Suppressor macrophage treated with lipopolysaccharide for 4 hours (primary cell): ENCODE measurements at places on chromosomes 7 and 10.

DNA sequence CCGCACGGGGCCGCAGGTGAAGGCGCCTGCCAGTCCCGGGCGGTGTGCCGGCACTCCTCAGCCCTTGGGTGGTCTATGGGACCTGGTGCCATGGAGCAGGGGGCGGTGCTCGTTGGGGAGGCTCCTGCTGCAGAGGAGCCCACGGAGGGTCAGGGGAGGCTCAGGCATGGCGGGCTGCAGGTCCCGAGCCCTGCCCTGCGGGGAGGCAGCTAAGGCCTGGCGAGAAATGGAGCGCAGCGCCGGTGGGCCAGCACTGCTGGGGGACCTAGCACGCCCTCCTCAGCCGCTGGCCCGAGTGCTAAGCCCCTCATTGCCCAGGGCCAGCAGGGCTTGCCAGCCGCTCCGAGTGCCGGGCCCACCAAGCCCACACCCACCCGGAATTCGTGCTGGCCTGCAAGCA lies 18.9 kb downstream of the AKR1E2 start:
- DNase-seq = no peak

DNA sequence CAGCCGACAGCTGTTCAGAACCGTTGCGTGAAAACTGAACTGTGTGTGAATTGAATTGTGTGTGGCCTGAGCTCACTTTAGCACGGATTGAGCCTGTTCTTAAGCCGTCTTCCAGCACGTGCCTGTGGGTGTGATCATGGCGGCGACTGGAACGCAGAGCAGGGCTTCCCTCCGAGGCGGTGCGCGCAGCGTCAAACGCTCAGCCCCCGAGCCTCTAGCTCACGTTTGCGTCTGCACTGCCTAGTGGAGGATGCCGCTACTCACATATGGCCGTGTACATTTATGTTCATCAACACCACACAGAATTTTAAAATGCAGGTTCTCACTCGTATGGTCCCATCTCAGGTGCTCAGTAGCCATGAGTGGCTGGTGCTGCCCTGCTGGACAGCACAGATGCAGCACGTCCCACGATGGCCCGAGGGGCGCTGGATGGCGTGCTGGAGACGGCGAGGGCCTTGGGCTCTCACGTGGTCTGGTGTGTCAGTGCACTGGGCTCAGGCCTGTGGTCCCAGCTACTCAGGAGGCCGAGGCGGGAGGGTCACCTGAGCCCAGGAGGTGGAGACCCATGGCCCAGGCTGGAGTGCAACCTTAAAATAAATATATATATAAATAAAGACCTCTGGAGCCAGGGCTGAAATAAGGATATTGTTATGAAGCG lies 22.0 kb downstream of the SUN1 start:
- DNase-seq = no peak

DNA sequence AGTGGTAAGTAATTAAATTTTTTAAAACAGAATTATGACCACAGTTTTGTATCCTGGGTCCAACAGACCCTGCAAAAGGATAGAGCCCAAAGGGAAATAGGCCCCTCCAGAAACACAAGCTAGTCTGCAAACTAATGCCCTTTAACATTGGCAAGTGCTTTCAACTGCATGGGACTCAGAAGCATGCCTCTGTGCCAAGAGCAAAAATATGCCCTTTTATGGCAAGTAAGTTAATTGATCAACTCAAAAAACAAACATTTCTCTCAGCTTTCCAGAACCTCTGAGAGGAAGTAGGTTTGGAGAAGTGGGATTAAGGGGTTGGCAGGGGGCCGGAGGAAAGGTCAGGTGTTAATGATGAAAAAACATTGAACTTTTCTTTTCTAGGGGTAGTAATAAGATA lies 186.6 kb upstream of the PRSS1 start:
- no peak for DNase-seq

DNA sequence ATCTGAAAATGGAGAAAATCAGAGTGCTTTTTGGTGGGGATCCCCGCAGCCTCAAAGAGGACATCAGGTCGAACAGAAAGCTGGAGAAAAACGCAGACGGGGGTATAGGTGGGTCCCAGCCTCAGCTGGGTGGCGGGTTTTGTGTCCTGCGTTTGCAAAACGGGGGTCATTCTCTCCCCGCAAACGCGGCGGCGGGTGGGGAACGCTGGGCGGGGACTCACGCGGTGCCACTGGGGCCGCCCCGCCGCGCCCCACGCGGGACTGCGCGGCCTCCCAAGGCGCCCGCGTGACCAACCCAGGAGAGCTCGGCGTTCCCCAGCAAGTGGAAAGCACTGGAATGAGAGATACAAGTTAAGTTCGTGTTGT lies 806 bp upstream of the VIPR2 start:
- no peak for DNase-seq
